ENCODE measurements at places on chromosomes 5 and 9.

- no peak for DNase-seq
These were observed 90.1 kb upstream of the DMRT1 start for GRCh38 chr9:751137-752051.

- DNase-seq: no peak
These were observed 189.7 kb downstream of the MEF2C start for GRCh38 chr5:88693071-88693932.

DNA sequence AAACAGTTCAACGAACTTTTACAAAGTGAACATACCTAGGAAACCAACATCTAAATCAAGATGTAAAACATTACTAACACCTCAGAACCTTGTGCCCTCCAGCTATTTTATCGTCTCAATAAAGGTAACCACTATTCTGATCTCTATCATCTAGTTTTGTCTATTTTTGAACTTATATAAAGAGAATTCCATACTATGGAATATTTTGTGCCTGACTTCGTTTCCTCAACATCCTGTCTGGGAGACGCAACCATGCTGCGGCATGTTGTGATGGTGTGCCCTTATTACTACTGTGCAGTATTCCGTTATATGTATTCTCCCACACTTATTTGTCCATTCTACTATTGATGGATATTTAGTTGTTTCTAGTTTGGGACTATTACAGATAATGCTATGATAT lies 99.2 kb downstream of the NR6A1 start:
- no peak for DNase-seq

GRCh38 chr5:115544436-115545350 lies at the start of gene FEM1C:
TSS of gene FEM1C (minus strand) at chr5:115544775. CDS start at chr5:115543493, 1,282 bp downstream.
- DNase-seq: peak; percentile 96

GRCh38 chr5:8386719-8387288 lies 517.9 kb downstream of the MTRR start:
- DNase-seq: no peak

DNA sequence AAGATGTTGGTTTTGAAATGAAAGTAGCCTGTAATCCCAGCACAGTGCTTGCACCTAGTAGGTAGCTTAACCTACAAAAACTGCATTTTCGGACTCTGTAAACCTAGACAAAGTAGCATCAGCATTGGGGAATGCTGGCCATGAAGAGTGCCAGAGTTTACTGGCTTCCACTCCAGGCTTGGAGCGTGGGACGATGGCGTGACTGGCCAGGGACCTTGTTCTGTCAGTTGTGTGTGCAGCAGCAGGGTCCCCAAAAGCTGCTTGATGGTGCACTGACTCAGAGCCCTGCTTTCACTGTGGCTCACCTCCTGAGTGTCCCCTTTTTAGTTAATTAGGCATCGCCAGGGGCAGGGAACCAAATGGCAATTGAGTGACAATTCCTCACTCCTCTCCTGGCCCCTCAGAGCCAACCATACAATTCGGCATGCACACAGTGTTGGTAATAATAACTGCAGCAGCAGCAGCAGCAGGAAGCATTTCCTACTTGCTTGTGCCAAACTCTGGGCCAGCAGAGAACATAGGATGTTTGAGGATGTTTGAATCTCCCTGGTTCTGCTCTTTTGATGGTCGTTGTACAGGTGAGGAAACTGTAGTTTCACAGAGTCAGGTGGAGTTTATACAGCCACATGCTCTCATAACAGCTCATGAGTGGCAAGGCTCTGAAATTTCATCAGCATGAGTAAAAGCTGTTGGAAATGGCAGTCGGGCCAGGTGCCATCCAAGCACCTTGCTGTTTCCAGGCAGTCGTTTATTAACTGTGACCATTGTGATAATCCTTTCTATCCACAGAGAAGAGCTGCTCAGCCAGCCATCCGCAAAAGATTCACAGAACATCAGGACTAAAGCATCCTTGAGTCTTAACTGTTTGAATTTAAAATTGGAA lies 4.2 kb downstream of the UBE2QL1 start:
- DNase-seq: no peak

- DNase-seq: no peak
These were observed 71.1 kb downstream of the ALDH7A1 start for GRCh38 chr5:126523818-126524510.

GRCh38 chr9:73916016-73916673 lies 581.0 kb upstream of the RORB start:
- DNase-seq: no peak

DNA sequence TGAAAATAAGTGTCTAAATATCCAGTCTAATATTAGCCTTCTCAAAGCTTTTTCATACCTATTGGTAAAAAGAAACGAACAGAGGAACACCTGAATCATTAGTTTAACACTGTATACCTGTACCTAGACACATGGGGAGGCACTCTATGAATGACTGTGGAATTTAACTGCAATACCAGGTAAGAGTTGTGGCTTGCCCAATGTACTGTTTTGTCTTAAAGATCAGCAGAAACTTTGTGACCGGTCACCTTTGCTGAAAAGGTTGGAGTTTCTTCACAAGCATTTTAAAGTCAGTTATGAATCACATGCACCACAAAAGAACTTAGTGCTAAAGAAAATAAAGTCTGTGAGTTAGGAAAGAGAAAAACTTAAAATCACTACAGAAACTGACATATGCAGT lies 2.4 kb downstream of the PGGT1B start:
- DNase-seq: no peak

- no peak for DNase-seq
These were observed 513.6 kb downstream of the SLCO4C1 start for GRCh38 chr5:101782352-101783103.

DNA sequence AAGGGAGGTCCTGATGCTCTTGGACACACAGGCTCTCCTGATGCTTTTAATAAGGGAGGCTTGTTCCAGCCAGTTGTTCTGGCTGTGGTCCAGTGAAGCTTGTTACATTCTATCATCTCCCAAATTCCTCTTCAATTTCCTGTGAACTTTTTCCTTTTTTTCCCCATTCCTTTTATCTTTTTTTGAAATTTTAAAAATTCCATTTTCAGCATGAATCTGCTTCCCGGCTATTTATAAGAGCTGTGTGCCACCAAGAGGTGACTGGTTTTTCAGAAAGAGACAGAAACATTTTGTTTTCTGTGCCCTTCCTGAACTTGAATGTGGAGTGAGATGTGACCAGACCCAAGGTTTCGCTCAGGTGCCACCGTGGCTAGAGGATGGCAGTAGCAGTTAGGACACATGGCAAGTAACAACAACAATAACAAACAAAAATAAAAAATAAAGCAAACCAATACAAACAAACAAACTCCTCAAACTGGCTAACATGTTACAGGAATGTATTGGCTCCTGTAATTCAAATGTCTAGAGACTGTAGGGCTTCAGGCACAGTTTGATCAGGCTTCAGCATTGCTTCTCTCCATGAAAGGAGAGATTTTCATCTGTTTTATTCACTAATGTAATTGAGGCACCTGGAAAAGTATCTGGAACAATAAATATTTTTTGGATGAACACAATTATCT lies 121.1 kb downstream of the BOD1 start:
- no peak for DNase-seq

DNA sequence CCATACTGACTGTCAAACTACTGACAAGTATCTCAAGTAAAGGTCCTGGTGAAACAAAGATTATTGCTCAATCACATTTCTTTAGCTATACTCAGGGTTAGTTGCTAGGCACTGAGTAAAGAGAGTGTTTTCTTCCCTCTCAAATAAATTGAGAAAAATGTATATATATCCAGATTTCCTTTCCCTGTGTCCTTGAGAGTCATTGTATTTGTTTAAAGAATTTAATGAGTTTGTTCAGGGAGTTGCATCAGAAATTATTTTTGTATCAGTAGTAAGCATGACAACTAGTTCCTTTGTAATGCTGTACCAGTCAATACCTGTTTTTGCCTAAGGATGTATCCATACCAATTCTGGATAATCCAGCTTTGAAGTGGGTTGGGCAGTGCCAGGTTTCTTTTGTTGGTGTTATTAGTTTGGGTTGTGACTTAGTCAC lies 3.2 kb upstream of the ANKHD1 start:
- DNase-seq: no peak

- no peak for DNase-seq
These were observed 77.3 kb downstream of the PALM2AKAP2 start for GRCh38 chr9:109857336-109857735.

- no peak for DNase-seq
These were observed 170.5 kb downstream of the RGS3 start for GRCh38 chr9:113633782-113634595.

- no peak for DNase-seq
These were observed 60.6 kb downstream of the DRD1 start for GRCh38 chr5:175383350-175383749.

DNA sequence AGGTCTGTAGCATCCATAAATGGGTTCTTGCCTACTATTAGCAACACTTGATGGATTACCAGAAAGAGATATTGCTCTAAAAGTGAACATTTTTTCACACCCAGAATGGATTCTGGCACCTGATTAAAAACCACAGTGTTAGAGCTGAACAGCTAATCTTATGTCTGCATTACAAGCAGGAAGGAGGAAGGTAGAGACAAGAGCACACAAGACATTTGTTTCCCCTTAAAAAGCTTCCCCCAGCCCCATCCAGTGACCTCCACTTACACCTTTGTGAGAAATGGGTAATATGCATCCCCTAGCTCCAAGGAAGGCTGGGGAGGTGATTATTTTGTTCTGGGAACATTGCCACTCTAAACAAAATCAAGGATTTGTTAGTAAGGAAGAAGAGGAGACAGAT lies 12.0 kb upstream of the TRIM36 start:
- no peak for DNase-seq

DNA sequence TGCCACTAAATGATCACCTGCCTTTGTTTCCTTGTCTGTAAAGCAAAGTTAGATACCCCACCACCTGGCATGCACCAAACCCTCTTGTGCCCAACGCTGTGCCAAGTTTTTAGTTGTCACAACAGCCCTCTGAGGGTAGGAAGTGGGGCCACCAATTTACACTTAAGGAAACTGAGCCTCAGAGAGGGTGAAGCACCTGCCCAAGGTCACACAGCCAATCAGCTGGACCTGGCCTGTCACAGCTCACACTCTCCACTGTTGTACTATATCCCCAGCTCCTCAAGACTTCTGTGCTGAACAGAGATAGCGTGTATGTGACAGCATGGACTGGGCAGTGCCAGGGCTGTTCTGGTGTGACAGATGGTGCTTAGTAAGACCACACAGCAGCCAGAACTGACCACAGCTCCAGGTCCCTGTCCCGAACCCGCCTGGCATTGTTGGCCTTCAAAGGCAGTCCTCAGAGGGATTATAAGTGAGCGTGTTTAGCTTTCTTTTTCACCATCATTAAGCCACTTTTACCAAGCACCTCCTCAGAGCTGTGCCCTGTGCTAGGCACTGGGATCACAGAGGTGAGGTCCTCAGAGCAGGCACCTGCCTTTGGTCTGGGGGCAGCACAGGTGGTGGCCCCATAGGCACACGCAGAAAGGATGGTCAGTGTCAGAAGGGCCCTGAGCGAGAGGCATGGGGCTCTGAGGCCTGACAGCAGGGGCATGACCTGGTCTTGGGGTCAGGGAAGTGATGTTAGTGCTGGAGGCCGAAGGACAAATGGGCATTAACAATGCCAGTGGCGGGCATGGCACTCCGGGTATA lies 71.1 kb downstream of the COL27A1 start:
- no peak for DNase-seq

DNA sequence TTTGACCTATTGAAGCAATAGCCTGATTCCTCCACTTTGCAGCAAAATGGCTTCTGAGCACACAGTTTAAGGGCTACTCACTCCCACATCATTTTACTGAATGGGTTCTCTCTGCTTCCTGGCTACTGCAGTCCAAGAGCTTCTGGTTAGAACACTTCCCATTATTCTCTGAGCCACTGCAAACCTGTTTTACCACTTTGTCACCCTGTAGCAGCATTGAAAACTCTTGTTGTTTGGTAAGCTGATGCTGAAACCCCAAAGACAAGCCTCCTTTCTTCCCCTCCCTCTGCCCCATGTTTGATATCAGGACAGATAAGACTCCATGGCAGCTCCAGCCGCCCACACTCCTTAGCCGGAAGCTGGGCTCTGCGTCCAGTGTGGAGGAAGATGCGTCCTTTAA lies 84.4 kb upstream of the RARS1 start:
- no peak for DNase-seq

DNA sequence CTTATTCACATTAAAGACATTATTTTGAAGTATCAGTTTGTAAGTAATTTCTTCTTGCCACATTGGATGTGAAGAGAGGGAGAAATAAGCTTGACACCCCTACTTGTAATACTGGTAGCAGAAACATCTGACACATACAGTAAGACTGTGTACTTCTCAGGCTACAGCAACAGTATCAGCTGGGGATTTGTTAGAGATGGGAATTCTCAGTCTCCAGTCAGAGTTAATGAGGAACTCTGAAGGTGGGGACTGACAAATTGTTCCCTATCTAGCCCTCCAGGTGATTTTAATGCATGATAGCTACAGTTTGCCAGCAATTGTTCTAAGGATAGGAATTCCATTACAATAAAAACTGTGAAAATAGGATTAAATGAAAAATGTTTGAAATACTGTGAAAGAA lies 524.8 kb downstream of the PRR16 start:
- no peak for DNase-seq
